T-cell (primary cell): ENCODE measurements at places on chromosomes 5 and 9. TPM values are rescaled to one million over a fixed set of nuclear protein-coding genes. Genes with fewer than 3 reads are reported as not detected.

DNA sequence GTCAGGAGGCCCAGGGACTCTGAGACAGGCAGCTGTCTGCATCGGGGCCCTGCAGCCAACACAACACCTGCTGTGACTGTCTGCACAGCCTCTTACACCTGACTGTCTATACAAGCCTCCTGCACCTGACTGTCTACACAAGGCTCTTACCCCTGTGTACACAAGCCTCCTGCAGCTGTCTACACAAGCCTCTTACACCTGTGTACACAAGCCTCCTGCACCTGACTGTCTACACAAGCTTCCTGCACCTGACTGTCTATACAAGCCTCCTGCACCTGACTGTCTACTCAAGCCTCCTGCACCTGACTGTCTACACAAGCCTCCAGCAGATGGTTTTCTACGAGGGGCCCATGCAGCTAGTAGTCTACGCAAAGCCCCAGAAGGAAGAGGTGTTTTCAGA is 18.6 kb downstream of the IRX2 start:
- no peak for DNase-seq

GRCh38 chr9:23524607-23525155 is 301.4 kb downstream of the ELAVL2 start:
- no peak for DNase-seq

DNA sequence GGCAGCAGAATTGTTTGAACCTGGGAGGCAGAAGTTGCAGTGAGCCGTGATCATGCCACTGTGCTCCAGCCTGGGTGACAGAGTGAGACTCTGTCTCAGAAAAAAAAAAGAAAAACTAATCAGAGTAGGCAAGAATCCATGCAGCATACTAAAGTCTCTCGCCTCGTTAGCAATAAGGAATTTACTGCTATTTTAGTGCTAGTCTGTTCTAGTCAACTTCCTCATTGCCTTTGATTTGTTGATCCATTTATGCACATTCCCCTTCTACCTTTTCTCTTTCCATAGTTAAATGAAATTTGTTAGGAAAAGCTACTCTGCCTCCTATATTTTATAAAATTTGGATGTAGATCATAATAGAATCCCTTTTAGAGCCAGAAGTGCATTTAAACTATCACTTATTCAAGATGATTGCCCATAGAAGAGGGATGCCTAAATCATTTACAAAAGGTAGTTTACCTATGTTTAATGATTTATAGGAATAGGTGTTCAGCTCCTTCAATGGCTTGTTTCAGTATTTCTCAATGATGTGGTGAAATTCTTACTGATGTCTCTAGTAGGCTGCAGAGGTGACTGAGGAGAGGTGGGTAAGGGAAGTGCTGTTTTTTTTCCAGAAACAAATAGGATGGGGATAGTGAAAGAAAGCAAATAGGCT is 1.9 kb downstream of the LRRC19 start:
- no peak for DNase-seq

GRCh38 chr5:172789687-172790495 is 18.9 kb upstream of the DUSP1 start:
- DNase-seq = no peak

GRCh38 chr5:176985516-176985915 is 21.1 kb downstream of the UIMC1 start:
- DNase-seq = peak; percentile 56

DNA sequence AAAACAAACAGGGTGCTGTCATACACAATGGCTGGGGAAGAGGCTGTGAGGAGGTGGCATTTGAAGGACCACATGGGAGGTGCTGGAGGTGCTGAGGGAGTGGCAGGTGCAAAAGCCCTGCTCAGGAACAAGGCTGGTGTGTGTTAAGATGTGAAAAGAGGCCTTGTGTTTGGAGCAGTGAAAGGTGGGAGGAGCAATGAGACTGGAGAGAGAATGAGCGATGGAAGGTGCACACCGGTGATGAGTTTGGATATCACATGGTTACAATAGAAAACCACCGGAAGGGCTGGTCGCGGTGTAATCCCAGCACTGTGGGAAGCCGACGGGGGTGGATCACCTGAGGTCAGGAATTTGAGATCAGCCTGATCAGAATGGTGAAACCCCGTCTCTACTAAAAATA is 9.2 kb upstream of the FIBCD1 start:
- no peak for DNase-seq

Gene MEIKIN
- total RNA-seq = 0.93 TPM

Gene ANKRD34B
- total RNA-seq = not detected

Gene MYOT
- not detected for total RNA-seq

Gene FREM1
- total RNA-seq = 0.26 TPM

Gene AMBP
- total RNA-seq = not detected
